Aorta (tissue), 5 donors: ENCODE measurements at places on chromosomes 2 and 18.

DNA sequence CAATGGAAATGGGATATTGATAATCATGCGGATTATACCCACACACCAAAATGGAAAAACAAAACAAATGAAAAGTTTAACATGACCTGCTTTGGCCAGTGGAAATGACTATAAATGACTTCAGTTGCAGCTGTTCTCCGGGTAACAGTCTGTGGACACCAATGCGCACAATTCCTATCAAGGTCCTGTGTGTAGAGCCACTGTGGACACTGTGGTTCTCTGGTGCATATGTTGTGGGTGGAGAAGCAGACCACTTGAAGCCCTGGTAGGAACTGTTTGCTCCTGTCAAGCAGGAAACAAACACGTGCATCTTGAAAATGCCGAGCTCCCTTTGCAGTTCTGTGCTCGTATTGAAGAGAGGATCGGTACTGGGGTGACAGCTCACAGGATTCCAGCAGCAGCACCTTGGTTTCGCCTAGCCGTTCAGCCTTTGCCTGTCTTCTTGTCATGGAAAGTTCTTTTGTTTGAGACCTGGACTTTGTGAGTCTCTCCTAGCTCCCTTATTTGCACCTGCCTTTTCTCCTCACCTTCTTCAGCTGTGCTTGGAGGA is 32.9 kb downstream of the NCK2 start:
- DNase-seq: no peak

- DNase-seq: no peak
Measured at GRCh38 chr2:70115646-70116442, 28.6 kb downstream of the PCBP1 start.

GRCh38 chr2:176484838-176485237 is 215.6 kb downstream of the MTX2 start:
- DNase-seq: no peak

DNA sequence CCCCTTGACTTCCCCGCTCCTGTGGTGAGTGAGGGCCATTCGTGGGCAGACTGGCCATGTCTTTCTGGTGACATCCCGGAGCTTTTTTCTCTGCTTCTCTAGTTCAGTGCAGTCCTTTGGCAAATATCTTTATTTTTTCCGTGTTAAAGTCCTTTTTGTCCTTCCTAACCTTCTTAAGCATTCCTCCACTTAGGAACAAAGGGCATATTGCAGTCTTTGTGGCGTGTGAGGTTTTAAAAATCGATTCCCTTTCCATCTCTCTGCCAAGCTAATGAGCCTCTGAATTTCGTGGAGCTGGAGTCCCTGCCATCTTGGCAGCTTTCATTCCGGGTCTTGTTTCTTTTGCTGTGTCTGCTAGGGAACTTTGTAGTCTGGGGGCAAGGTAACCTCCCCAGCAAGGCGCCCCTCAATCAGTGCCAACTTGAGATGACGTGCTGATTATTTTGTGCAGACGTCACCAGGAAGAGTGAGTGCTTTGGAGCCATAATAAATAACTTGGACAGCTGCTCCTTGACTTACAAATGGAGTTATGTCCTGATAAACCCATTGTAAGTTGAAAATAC is 5.1 kb downstream of the CNNM3 start:
- no peak for DNase-seq

GRCh38 chr2:102433973-102434654 is 11.2 kb downstream of the IL18RAP start:
- DNase-seq: no peak

GRCh38 chr2:238032755-238033337 is 28.0 kb upstream of the SCLY start:
- DNase-seq: no peak

DNA sequence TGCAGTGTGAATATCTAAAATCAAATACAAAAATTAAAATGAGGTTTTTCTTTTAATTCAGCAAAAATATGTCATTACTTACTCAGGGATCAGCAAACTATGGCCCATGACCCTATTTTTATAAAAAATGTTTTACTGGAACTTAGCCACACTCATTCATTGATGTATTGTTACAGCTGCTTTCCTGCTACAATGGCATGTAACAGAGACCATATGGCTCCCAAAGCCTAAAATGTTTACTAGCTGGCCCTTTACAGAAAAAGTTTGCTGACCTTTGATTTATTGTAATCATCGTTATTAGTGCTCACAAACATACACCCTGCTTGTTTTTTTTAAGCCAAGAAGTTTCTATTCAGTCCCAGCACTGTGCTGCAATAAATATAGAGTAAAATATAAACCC is 120.3 kb downstream of the PLA2R1 start:
- DNase-seq: no peak

- DNase-seq: no peak
Measured at GRCh38 chr2:132542953-132543569, 126.5 kb downstream of the GPR39 start.
